ENCODE measurements at places on chromosomes 11 and 22.

GRCh38 chr11:2148595-2148994 is 9.4 kb upstream of the IGF2 start:
- DNase-seq = no peak

DNA sequence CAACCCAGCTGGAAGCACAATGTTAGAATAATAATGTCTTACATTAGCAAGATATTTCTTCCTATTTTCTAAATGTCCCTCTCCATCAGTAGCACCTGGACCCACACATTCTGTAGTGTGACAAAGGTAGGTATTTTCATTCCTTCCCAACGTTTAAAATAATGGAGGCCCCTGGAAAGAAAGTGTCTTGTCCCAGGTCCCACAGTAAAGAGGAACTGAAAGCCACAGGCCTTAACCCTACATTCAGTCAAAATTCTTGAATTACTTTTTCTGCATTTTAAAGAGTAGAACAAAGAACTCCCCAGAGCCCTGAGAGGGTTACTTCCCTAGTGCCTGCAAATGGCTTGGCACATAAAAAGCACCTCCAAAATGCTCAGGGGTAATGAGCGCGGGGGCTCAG is 26.3 kb downstream of the OPCML start:
- no peak for DNase-seq

DNA sequence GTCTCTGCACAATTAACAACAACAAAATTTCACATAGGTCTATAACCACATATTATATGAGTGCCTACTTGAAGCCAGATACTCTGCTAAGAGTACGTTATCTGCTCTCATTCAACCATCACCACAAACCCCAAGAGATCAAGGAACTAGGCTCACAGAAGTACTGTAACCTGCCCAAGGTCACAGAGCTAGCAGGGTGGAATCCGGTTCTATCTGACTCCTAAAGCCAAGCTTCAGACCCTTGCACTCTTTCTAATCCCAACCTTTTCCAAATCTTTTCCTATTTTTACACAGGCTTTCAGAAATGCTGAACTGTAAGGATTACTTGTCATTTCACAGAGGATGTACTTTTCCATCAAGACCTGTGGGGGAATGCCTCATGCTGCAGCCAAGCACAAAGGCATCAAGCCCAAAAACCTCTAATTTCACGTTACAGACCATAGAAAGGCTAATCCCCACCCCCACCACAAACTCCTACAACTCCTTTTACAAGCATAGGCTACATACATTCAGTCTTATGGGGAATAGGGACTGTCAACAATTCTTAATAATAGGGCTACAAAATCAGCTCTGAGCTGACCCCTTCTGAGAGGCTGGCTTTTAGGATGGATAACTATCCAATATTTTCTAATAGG is 927 bp downstream of the PRCP start:
- DNase-seq = peak; percentile 39

- no peak for DNase-seq
Observed at GRCh38 chr11:65002706-65003105, 5.9 kb upstream of the BATF2 start.

DNA sequence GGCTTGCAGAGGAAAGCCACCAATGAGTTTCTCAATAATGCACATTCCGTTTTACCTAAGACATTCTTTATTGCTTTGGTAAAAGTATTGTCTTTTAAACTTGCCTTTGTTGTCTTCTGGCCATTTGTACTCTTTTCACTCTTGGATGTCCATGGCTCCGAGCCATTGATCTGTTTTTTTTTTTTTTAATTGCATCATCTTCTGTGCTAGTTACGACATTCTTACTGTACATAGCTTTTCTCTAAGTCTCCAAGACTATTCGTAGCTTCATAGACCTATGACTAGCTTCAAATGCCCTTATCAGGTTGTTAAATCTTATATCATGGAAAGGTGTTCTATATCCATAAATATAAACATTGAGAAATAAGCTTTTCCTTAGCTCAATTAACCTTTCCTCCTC is 1522.6 kb downstream of the FAM181B start:
- no peak for DNase-seq

All from NCI-H187 treated with DMSO at 0.1 percent for 48 hours (cell line).